Cerebellum (tissue), 4 donors: ENCODE measurements at places on chromosomes 12 and 14.

DNA sequence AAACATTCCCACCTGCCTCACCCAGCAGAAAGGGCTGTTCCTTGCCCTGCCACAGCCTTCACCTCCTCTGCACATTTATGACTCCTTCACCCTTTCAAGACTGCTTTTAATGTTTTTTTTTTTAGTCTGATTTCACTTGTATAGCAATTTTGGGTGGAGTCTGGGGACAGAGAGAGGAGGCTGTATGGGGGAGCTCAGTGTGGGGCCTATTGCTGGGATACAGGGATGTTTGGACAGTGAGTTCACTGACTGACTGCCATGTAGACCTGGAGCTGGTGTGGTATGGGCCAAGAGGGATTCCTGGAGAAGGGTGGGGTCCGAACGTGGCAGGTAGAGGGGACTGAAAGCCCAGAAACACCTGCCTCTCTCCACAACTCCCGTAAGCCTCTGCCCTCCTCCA lies 1.9 kb upstream of the KRT85 start:
- DNase-seq: no peak

DNA sequence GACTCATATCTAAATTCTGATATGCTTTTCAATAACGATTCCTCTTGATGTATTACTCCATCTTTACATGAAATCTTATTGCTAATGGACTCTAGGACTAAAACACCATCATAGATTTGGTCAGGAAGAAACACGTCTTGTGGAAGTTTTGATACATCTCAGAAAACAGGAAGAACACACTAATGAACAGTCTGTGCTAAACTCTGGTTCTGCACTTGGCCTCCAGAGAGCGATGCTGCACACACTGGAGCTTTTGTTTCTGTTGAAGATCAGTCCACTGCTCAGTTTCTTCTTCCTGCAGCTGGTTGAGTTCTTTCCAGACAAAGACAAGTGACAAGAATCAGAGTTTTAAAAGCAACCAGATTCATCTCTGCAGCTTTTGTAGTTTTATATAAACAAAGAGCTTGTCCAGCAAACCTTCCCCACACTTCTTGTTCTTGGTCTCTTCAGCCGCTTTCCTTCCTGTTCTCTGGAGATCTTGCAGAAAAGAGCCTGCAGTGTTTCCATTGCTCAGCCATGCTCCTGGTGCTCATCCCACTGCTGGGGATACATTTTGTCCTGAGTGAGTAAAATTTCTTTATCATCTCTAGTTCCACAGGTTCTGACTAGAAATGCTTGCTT lies 229.1 kb upstream of the OR4E1 start:
- no peak for DNase-seq

DNA sequence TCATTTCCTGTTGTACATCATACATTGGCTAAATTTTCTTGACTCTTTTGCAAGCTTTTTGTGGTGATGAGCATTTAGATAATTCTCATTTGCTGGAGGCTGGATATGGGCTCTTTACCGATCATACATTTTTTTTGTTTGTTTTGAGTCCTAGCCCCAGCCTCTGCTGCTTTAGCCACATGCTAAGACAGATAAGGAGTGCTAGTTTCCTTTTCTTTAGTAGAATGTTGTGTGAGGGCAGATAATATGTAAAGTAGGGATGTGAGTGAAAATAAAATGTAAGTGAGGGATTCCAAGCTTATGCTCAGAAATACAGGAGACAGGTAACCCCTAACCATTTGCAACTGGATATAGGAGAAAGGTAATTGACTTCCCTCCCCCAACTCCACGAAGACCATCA lies 405.7 kb downstream of the TRHDE start:
- DNase-seq: no peak

GRCh38 chr12:110750784-110751461 lies 8.2 kb upstream of the PPP1CC start:
- no peak for DNase-seq

DNA sequence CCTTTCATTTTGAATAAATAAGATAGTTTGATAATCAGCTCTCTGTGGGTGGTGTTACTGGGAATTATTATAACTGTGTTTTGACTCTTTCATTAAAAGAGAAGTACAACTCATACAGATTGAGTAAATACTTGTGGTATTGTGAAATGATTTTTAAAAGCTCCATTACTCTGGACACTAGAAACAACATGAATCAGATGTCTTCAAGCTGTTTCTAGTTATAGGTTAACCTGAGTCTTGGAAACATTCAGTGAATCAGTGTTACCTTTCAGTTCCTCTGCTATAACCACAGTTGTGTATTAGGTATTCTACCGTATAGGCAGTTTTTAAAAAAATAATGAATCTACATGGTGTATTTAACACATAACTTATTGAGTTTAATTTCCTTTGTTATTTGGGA lies 128.4 kb upstream of the SSTR1 start:
- DNase-seq: no peak

DNA sequence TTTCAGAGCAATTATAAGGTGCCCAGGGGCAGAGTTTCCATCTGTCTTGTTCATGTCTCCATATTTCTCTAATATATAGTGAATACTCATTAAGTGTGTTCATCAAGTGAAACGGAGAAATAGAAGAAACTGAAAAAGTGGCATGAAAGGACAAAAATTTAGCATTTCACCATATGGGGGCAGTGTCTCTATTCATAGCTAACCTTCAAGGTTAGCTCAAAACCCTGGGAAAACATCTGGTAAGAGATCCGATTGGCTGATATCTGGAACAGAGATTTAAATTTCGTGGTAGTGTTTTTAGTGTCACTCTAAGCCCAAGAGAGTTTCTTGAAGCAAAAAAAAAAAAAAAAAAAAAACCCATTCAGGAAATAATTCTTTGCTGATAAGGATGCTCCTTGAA lies 367.5 kb downstream of the DAD1 start:
- DNase-seq: no peak

- no peak for DNase-seq
Measured at GRCh38 chr14:22998329-22999012, 11.5 kb downstream of the C14orf93 start.

- no peak for DNase-seq
Measured at GRCh38 chr12:105554223-105554678, 223.8 kb downstream of the C12orf75 start.

- DNase-seq: no peak
Measured at GRCh38 chr14:77469539-77469938, 11.6 kb downstream of the AHSA1 start.

DNA sequence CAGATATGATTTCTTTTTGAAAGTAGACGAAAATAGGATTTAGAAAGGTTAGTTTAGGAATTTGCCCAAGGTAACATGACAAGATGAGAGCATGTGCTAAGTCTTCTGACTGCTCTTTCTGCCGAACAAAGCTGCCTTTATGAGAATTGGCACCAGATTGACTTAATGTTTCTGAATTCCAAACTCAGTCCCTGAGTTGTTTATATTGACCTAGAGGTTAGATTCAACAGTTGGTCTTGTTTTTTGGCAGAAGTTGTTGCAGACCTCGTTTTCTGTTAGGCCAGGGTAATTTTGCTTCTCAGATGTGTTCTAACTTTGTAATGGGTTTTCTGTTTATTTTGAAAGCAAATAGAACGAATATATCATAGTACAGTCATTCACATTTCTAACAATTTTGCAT lies 61.5 kb upstream of the LRTM2 start:
- DNase-seq: no peak

GRCh38 chr14:23640524-23641141 lies 4.5 kb downstream of the DHRS2 start:
- DNase-seq: peak; percentile 67

DNA sequence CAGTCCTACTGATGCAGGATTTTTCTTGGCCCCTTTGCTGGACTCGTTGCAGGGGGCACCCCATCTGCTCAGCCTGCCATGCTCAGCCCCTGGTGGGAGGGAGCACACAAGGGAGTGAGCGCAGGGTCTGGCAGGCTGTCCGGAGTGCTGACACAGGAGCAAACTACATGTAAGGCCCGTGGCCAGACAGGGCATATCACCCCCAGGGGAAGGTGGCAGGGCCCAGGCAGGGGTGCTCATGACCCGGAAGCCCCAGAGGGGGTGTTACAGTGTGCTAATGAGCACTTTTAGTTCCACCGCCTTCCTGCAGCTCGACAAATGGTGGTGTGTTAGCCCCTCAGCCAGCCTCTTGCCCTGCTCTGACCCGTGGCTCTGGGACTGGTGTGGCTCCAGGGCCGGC lies 645.6 kb upstream of the TMEM132C start:
- no peak for DNase-seq

DNA sequence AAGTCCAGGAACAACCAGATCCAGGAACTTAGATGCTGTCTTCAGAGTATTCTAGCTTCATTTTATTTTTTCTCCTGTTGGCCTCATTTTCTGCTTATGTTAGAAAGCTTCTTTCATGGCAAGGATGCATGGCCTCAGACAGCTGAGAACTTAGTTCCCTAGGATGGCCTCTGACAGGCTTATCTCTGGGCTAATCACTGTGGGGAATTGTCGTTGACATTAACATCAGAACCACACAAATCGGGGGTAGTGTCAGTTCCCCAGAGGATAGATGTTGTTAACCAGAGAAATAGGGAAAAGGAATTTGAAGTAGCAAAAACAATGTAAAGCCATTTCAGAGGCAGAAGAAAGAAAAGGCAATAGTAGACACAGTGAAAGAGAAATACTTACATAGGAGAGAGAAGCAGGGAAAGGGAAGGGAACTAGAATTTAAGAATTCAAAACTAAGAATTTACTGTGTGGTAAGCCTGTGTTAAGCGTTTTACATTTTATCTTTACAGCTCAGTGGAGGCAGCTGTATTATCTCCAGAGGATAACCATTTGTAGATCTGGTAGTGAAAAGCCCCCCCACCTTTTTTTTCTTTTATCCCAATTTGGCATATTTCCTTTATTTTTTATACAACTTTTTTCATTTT lies 21.8 kb downstream of the FUT8 start:
- no peak for DNase-seq

DNA sequence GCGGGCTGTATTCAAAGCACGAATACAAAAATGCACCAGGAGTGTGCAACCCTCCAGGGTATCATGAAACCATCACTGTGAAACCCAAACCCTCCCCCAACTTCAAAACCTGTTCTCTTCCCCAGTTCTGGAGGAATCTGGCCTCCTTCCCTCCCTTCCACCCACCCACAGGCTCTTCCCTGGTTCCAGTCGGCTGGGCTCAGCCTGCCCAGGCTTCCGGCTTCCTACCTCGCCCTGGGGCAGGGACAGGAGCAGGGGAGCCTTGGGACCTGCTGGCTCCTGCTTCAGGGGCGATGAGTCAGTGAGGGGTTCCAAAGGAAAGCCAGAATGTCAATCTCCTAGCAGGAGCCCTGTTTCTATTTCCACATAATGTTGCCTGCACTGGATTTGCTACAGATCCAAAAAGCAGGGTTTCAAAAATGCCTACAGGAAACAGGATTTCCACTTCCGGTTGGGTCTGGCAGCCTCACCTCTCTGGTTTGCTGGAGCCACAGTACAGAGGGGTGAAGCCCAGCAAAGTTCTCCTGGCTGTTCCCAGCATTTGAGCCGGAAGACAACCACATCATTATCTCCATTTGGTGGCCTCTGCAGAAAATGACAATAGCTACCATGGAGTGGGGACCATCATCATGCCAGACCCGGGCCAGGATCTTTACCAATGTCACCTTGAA lies 278.3 kb downstream of the DPF3 start:
- peak; percentile 40 for DNase-seq

DNA sequence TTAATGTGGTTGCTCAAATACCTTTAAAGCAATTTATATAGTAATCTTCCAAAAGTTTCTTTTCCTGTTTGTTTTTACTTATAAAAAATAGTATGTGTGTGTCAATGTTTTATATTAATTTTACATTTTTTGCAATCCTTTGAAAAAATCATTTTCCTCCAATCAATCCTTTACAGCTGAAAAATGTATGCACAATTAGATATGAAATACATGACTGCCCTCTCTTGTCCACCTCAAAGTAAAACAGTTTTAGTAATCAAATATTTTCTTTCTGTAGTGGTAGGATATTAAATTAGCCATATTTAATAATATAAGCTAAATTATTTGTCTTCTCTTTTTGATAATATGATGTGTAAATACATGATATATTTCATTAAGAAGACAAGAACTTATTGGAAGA lies 269.9 kb downstream of the ADAMTS20 start:
- peak; percentile 5 for DNase-seq

DNA sequence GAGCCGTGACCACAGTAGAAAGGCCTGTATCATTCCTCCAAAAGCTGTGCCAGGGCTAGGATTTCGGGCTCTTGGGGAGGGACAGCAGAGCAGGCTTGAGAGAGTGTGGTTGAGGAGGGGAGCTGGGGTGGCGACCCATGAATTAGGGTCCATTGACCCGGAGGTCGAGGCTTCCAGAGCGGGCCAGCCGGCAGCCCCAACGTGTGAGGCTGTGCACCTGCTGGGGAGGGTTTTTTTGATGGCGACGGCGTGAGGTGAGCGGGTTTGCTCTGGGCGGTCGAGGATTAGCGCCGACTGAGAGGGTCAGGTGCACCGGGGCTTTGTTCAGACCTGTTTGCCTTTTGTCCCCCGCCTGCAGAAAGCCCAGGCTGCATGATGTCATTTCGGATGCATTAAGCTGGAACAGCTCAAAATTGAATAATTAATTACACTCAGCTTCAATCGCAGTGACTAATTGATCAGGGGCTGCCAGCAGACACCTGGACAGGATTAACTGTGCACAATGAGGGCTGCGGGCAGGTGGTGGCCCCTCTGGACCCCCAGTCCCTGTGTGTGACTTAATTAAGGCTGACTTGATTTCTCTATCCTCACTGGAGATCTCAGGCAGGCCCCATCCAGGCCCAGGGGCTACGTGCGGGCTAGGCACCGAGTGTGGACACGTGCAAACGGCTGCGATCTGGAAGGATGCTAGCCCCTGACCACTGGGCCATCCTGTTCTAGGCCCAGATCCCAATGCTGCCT lies 42.1 kb upstream of the MEG3 start:
- DNase-seq: no peak

GRCh38 chr14:72318648-72319047 lies 386.4 kb downstream of the RGS6 start:
- no peak for DNase-seq

GRCh38 chr12:93990832-93991803 lies 157.3 kb upstream of the PLXNC1 start:
- DNase-seq: peak; percentile 8

DNA sequence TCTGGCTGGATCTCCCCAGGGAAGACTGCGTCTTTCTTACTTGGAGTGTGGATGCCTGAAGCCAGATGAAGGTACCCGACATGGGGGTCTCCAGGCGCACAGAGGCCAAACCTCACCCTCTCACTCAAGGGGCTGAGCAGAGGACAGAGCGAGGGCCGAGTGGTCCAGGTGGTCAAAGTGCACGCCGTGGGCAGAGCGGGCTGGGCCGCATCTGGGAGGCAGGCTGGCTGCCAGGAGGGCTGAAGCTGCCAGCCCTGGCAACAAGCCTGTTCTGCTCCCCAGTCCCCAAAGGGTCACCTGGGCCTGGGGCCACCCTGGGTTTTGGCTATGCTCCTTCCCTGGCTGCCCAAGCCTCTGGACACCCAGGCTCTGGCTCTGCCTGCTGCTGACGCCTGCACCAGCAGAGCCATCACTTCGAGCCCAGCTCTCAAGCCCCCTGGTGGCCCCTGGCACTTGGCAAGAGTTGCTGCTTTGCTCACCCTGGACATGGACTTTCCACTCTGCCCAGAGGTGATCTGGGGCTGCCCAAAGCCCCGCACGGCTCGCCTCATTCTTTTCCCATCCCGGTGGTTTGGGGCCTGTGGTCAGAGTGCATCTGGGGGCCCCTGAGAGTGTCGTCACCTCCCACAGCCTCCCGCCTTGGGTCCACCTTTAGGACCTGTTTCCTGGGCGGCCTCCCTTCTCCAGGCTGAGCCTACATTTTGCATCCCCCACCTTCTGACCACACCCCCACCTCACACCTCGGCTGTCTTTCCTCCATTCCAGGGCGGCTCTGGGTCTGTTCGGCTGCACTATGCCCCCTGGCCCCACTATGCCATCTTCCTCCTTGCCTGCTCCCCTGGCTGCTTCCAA lies 2.8 kb downstream of the ADSS1 start:
- no peak for DNase-seq

- no peak for DNase-seq
Measured at GRCh38 chr12:53427905-53428594, 4.4 kb downstream of the AMHR2 start.
